ENCODE measurements at places on chromosomes 7 and 10.

DNA sequence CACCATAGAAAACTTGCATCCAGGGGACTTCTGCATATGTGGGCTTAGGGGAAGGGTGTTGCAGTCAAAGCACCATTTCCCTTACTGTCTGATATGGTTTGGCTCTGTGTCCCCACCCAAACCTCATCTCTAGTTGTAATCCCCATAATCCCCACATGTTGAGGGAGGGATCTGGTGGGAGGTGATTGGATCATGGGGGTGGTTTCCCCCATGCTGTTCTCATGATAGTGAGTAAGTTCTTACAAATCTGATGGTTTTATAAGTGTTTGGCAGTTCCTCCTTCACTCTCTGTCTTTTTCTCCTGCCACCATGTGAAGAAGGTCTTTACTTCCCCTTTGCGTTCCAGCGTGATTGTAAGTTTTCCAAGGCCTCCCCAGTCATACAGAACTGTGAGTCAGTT, 177.4 kb downstream of the ADK start:
- no peak for DNase-seq

GRCh38 chr7:70523989-70524351, 608.0 kb upstream of the GALNT17 start:
- no peak for DNase-seq

GRCh38 chr10:102001435-102002068, 54.4 kb downstream of the ARMH3 start:
- DNase-seq: no peak

DNA sequence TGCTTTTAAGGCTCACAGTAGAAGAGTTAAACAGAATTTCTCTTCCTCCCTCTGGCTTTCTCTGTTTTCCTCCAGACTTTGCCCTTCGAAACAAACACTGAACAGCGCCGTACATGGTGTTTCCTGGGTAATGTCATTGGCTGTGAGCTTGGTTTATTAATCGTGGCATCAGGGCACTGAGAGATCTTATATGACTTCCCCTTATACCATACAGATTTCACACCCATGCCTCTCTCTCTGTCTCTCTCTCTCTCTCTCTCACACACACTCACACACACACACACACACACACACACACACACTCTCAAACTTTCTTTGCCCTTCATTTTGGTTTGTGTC, 195.5 kb downstream of the CREB5 start:
- DNase-seq: no peak

- no peak for DNase-seq
Observed at GRCh38 chr10:98172073-98172472, 37.6 kb downstream of the R3HCC1L start.

- no peak for DNase-seq
Observed at GRCh38 chr10:95341716-95342130, 50.9 kb upstream of the PDLIM1 start.

GRCh38 chr7:17651863-17652385, 288.4 kb downstream of the SNX13 start:
- DNase-seq: no peak

DNA sequence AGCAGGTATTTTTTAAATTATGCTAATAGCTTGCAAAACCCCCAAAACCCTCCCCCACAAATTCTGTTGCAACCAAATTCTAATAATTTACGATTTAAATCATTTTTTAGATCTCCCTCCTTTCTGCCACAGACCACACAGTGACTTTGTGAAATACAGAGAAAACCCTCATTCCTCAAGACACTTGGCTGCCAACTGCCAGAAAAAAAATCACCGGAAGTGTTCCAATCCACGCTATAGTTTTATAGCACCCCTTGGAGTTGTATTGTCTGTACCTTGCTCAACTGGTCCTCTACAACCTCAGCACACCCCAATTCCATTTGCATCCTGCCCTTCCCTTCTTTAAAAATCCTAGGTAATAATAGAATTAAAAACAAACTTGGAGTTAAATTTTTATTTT, 560.1 kb downstream of the PARD3 start:
- DNase-seq: no peak

GRCh38 chr10:85795460-85795859, 571.1 kb downstream of the GRID1 start:
- no peak for DNase-seq

GRCh38 chr7:15476531-15476918, 85.3 kb downstream of the AGMO start:
- DNase-seq: no peak

GRCh38 chr10:127983344-127984100, 76.6 kb downstream of the PTPRE start:
- no peak for DNase-seq

DNA sequence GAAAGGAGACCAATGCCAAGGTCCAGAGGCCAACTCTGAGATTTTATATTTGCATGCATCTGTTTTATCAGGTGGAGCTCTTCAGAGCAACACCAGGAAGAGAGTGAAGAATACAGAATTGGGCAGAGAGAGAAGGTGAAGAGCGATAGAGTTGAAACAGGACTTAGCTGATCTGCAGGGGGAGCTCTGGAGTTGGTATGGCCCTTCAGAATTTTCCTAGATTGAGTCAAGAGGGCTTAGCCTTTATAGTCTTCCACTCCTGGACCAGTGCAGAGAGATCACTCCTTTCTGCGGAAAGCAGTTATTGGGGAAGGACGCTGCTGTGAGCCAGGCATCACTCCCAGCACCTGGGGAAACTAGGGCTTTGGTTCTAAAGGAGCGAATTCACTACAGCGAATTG, 105.0 kb upstream of the DGKB start:
- DNase-seq: no peak

DNA sequence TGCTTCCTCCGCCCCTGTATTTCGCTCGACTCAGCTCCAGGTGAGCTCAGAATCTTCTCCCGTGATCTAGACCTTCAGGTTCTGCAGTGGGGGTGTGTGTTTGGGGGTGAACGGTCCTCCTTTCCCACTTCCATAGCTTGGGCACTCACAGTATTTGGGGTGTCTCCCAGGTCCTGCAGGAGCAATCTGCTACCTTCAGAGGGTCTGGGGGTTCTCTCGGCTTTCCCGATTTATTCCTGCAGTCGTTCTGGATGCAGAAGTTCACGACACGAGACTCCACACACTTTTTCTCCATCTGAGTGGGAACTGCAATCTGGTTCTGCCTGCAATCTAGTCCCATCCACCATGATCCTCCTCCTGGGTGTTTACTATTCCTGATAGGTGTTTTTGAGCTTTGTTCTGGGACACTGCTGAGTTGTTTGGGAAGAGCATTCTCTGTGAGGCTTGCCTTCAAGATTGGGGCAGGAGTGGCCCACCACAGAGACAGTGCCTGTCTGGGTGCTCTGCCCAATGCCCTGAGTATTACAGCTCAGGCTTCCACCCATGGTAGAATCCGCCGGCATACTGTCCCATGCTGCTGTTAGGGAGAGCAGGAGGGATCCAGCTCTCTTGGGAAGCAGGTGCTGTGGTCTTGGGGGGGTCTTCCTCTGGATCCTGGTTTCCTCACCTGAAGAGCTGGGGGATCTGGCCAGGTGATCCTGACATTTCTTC, 29.8 kb downstream of the JAKMIP3 start:
- DNase-seq: no peak

Data from stimulated activated CD8-positive, alpha-beta memory T cell treated with anti-CD3 and anti-CD28 coated beads, Interleukin-7, amount 100 ng/mL, for 1 hour (primary cell).